Stimulated activated CD8-positive, alpha-beta memory T cell treated with anti-CD3 and anti-CD28 coated beads, Interleukin-7, amount 100 ng/mL, for 4 hours (primary cell): ENCODE measurements at places on chromosomes 3 and 15.

- peak; percentile 5 for DNase-seq
Observed at GRCh38 chr3:149224736-149225594, 3.3 kb upstream of the CP start.

DNA sequence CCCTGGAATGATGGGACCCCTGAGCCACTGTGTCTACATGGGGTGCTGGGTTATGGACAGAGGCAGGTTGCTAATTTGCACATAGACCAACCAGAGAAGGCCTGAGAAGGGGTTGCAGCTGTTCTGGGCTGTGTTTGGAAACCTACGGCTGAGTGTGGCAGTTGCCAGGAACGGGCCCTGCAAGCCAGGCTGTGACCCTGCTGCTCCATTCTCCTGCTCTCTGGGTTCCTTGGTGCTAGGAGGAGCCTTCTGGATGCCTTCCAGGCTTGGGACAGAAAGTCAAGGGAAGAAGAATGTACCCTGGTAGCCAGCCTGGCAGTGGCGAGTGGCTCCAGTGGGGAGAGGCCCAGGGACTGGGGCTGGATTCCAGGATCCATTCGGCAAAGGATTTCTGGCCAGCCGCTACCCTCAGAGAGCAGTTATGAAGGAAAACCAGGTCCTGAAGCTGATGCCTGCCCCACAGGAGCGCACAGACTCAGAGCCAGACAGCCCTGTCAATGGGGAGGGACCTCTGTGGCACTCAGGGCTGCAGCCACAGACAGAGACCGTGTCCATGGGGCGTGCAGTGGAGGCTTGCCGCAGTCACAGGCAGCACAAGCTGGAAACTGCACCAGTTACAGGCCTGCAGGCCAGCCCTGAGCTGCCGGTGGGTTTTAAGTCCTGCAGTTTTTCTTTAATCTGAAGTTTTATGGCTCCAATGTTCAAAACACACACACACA, 55.1 kb upstream of the ACAD9 start:
- DNase-seq: no peak

DNA sequence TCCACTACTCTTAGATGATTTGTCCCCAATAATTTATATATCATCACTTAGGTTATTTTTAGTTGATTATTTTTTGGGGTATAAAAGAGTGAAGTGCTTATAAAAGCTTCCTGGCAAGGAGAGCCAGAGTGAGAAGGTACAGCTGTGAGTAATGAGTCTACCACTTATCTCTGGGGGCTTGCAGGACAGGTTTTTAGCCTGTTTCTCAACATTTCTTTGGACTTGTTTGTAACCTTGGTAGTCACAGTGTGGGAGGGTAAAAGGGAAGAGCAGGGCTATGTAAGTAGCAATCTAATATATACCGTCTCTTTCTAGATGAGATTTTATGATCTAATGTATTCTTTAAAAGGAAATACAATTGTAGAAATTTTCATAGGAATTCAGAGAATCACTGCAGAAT, 321.3 kb upstream of the GOLIM4 start:
- DNase-seq: no peak

DNA sequence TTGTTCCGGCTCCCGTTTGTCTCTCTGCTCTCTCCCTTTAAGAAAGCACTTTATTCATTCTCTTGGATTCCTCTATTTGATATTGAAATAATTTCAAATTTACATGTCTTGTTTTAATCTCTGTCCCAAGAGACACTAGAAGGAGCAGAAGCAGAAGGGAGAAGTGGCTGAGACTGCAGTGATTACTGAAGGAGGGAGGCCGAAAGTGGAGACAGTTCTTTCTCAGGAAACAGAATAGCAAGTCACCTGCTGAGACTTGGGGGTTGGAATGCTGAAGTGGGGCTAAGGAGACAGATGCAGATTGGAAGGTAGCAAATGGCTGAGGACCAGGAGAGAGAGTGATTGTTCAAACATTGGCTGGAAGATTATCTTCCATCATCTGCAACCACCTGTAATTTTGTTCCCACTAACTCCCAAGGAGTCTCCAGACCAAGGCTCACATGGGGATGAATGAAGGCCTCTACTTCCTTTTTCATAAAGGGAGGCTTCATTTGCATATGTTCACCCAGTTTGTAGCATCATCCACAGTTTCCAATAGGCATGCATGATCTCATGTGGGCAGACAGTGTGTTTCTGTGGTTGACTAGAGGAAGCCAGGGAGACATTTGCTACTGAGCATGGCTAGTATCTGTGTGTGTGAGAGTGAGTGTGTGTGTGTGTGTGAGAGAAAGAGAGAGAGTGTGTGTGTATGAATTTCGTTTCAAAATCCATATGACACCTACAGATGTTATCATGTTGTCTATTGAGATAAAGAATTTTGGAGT, 24.0 kb downstream of the LTF start:
- DNase-seq: peak; percentile 8

GRCh38 chr15:74725845-74726773, 781 bp upstream of the CYP1A1 start:
- no peak for DNase-seq

DNA sequence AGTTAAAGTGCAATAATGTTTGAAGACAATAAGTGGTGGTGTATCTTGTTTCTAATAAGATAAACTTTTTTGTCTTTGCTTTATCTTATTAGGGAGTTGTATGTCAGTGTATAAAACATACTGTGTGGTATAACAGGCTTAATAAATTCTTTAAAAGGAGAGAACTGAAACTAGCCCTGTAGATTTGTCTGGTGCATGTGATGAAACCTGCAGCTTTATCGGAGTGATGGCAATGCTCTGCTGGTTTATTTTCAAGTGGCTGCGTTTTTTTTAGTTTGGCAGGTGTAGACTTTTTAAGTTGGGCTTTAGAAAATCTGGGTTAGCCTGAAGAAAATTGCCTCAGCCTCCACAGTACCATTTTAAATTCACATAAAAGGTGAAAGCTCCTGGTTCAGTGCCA, 2.7 kb downstream of the RPL15 start:
- DNase-seq: no peak

GRCh38 chr3:186742618-186743380, 25.6 kb downstream of the KNG1 start:
- DNase-seq: no peak

- no peak for DNase-seq
Observed at GRCh38 chr15:95709959-95710695, 620.4 kb upstream of the NR2F2 start.

DNA sequence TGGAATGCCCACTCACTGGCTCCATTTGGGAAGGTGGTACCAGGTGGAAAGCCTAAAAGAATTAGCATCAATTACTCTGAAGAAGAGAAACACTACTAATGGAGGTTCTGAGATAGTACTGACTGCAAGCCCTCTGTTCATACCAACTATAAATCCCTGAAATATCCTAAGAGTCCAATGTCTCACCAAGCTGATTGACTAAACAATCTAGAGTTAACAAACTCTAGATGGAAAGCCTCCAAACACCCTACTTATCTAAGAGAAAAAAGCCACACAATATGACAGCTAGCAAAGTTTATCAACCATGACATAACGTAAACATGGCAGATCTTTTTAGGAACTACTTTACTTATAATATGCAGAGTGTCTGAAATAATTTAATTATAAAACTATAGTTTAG, 59.2 kb downstream of the GPR176 start:
- no peak for DNase-seq

- no peak for DNase-seq
Observed at GRCh38 chr15:98063871-98064270, 103.4 kb downstream of the ARRDC4 start.

DNA sequence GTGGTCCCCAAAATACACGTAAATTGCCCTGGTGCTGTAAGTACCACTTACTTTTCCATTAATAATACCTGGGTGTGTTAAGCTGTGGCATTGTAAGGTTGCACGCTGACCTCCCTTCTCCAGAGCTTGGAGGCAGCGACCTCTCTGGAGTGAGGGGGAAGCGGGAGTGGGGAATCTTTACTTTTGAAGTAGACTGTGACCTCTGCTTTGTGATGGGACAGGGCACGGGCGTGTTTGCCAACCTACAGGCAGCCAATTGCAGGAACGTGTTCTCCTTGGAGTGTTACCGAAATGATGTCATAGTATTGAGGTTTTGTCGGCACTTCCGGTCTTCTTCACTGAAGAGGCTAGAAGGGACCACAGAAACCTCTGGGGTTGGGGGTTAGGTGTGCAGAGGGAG, 227.3 kb upstream of the C2CD4B start:
- no peak for DNase-seq

DNA sequence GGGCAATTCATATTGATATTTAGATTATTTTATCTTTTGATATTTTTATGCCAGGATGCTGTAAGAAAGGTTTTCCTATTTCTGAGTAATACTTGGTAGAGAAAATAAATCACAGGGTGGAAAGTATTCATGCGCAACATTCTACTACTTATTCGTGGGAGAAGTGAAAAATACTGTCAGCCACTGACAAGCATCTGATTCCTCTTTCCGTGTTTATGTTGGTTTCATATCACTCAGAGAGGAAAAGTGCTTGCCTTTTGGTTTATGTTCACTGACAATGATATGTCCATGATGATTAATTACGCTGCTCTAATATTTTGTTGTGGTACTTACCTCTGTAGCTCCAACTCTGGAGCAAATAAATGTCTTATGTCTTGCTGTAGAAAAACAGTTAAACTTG, 429.4 kb downstream of the EDEM1 start:
- no peak for DNase-seq

DNA sequence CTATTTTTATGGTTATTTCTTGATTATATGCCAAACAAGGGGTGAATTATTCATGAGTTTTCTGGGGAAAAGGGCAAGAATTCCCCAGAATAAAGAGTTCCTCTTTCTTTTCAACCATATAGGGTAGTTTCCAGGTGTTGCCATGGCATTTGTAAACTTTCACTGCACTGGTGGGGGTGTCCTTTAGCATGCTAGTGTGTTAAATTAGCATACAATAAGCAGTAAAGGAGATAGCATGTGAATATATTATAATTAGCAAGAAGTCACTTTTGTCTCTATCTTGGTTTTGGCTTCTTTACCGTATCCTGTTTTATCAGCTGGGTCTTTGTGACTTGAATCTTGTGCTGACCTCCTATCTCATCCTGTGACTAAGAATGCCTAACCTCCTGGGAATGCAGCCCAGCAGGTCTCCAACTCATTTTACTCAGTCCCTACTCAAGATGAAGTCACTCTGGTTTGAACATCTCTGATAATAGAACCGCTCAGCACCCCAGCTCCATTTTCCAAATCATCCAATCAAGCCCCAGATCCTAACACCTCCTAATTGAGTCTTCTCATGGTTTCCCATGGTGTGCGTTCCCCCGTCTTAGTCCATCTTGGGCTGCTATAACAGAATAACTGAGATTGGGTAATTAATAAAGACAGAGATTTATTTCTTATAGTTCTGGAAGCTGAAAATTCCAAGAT, 3.4 kb upstream of the SELENOT start:
- no peak for DNase-seq

DNA sequence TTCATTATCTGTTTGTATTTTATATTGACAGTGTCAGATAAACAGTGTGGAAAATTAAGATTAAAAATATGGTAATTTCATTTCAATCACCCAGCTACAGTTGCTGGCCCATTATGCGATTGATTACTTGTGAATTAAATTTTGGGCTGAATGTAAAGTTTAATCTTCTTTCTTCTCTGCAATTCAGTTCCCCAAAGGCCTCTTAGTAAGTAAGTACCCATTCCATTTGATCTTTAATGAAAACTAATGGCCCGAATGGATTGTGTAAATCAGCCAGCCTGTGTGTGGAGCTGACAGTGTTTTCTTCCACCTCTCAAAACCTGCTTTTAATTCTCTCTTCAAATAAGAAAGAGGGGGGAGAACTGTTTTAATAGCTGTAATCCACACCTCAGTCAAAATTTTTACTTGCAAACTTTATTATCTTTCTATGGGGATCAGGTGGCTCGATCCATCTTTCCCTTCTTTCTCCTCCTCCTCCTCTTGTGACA, 307.1 kb downstream of the IL20RB start:
- no peak for DNase-seq

GRCh38 chr15:75887178-75887577, 16.5 kb upstream of the FBXO22 start:
- DNase-seq: no peak

DNA sequence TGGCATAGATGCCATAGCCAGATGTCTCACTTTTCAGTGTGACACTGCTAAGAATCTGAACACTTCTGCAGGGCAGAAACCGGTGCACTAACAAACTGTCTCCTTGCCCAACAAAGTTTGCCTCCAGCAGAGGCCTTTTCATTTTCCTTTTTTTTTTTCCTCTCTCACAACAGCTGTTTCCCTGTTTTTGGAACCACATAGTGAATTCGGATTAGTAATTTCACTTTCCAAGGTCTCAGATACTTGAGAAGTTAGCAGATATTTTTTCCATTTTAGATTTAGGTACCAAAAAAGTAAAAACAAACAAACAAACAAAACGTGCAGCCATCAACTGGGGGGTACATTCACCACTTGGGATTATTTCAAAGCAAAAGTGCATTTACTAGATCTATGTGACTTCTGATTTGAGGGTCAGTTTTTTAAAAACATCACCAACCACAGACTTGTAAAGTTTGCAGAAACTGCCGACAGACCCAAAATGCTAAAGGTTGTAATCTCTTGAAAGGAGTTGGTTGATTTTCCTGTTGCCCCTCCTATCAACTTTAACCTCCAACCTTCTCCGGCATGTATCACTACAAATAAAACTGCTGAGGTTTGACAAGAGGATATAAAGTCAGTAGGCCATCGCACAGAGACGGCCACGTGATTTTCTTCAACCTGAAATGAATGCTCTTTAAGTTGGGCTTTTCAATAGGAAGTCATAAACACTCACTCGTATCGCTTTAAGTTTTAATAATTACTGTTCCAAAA, 169.1 kb downstream of the CDIN1 start:
- no peak for DNase-seq

- DNase-seq: no peak
Observed at GRCh38 chr15:100340721-100341238, 995 bp downstream of the ADAMTS17 start.

- no peak for DNase-seq
Observed at GRCh38 chr3:55721716-55722484, 234.8 kb upstream of the WNT5A start.

- DNase-seq: no peak
Observed at GRCh38 chr3:48563382-48563918, at the start of gene UCN2. UCN2 (minus strand) TSS chr3:48563781; CDS start chr3:48563124, 657 bp downstream.

DNA sequence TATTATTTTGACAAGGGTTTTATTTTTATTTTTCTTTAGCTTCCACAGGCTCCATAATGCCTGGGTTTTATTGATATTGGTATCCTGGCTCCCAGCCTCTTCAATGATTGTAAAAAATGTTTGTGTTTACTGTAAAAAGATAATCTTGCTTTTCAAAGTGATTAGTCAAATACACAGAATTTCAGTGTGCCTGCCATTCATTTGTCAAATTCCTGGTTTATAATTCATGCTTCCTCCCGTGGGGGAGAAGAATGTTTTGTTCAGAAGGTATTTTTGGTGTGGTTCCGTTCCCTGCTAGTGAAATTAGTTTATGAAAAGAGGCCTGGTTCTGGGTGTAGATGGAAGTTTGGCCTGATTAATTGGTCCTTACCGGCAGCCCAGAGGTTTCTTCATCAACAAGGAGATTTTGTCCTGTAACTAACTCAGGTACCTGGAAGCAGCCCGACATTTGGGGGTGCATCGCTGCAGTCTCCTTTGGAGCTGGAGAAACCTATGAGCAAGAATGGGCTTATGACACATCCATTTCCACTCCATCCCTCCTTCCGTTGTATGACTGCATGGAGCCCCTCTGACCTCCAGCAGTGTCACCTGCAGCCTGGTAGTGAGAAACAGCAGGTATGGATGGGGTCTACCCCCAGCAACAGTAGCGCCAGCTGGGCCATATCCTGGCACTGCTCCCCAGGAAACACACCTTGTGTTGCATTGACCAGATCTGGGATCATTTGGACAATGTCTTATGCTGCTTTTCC, 101.5 kb downstream of the PGPEP1L start:
- no peak for DNase-seq

- DNase-seq: no peak
Observed at GRCh38 chr15:40372981-40373380, 9.5 kb upstream of the KNSTRN start.

- no peak for DNase-seq
Observed at GRCh38 chr15:71397377-71397776, 282.1 kb downstream of the THSD4 start.
